H9 (cell line): ENCODE measurements at places on chromosomes 11 and 22.

DNA sequence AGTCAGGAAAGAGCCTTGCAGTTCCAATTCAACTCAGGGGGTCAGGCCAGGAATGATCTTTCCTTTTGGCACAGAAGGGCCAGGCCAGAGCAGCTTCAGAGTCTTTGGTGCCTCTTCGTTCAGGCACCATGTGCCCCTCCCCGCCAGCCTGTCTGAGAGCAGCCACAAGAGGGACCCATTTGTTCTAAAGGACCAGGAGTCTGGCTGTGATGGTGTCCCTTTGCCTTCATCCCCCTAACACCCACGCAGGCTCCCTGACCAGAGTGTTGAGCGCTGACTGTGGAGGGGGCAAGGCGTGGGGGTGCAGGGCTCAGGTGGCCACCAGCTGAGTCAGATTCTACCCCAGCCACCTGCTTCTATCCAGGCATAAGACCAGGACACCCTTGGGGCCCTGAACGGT lies 156.4 kb downstream of the TTC17 start:
- H3K27ac ChIP-seq, result no peak overlapping the region
- no peaks in the 10 kb centered on the region for H3K36me3 ChIP-seq
- no peak overlapping the region for H3K4me3 ChIP-seq
- no peaks in the 10 kb centered on the region for H3K4me1 ChIP-seq

GRCh38 chr11:76891793-76892192 lies 31.1 kb downstream of the ACER3 start:
- no peaks in the 10 kb centered on the region for H3K27me3 ChIP-seq
- DNase-seq, result no peak
- H3K4me1 ChIP-seq, result no peaks in the 10 kb centered on the region
- no peaks in the 10 kb centered on the region for H3K36me3 ChIP-seq
- H3K27ac ChIP-seq, result no peak overlapping the region

DNA sequence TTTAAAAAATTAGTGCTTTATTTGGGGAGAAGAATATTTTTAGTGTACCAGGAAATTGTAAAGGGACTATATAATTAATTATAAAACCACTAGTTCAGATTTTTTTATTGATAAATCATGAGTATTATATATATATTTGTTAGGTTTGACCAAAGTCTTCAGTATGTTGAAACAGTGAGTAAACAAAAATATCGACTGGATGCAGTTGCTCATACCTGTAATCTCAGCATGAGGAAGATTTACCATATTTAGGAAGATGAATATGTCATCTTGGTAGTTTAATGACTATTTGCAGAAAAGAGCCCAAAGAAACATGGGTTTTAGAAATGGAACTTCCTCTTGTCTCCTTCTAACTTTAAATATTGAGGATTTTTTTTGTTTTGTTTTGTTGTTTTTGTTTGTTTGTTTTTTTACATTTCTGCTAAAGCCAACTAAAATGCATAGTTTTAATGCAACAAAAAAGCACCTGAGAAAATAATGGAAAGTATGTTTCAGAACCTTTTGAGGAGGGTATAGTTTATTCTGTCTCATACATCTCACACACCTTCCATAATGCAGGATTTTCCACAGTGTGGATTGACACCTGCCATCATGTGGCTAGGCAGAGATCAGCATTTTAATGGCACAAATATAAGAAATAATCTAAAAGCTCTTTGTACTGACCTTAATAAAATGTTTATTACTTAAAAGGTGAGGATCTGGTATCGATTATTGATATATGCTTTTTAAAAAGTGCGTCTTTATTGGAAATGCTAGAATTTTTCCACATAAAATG lies 114.3 kb downstream of the ARHGAP42 start:
- H3K27ac ChIP-seq, result no peak overlapping the region
- no peak overlapping the region for H3K4me3 ChIP-seq
- no peaks in the 10 kb centered on the region for H3K4me1 ChIP-seq
- H3K27me3 ChIP-seq, result no peaks in the 10 kb centered on the region
- DNase-seq, result no peak

GRCh38 chr11:115334932-115335788 lies 169.1 kb downstream of the CADM1 start:
- H3K27me3 ChIP-seq, result no peaks in the 10 kb centered on the region
- no peak for DNase-seq
- no peak overlapping the region for H3K4me3 ChIP-seq
- H3K27ac ChIP-seq, result no peak overlapping the region

- no peaks in the 10 kb centered on the region for H3K36me3 ChIP-seq
- no peaks in the 10 kb centered on the region for H3K27me3 ChIP-seq
- no peak overlapping the region for H3K27ac ChIP-seq
- H3K4me1 ChIP-seq, result peaks cover 6% of the 10 kb centered on the region; the same call in 1 of the 2 replicates
- DNase-seq, result no peak
- no peak overlapping the region for H3K4me3 ChIP-seq
Measured at GRCh38 chr11:73194593-73194992, 23.5 kb upstream of the P2RY2 start.

GRCh38 chr11:4480577-4481239 lies 1.7 kb upstream of the OR52K1 start:
- H3K4me1 ChIP-seq, result no peaks in the 10 kb centered on the region; the same call in 1 of the 2 replicates
- H3K27me3 ChIP-seq, result no peaks in the 10 kb centered on the region
- no peak overlapping the region for H3K27ac ChIP-seq
- H3K36me3 ChIP-seq, result no peaks in the 10 kb centered on the region

DNA sequence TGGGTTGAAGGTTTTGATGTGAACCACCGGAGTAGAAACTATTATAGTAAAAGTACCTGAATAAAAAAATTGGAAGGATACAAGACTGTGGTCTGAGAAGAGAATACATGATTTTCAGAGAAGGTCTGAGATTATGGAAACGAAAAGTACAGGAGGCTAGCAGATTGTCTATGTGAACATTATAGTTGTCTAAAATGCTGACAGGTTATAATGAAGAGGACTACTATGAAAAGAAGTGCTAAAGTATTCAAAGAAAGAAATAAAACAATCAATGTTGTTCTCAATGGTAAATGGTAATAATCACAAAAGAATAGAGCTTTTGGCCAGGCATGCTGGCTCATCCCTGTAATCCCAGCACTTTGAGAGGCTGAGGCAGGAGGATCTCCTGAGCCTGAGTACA lies 34.0 kb downstream of the RAB6A start:
- H3K4me1 ChIP-seq, result no peaks in the 10 kb centered on the region; the same call in 1 of the 2 replicates
- H3K4me3 ChIP-seq, result no peak overlapping the region
- peaks cover 19% of the 10 kb centered on the region for H3K36me3 ChIP-seq
- H3K27ac ChIP-seq, result no peak overlapping the region
- DNase-seq, result no peak
- no peaks in the 10 kb centered on the region for H3K27me3 ChIP-seq

DNA sequence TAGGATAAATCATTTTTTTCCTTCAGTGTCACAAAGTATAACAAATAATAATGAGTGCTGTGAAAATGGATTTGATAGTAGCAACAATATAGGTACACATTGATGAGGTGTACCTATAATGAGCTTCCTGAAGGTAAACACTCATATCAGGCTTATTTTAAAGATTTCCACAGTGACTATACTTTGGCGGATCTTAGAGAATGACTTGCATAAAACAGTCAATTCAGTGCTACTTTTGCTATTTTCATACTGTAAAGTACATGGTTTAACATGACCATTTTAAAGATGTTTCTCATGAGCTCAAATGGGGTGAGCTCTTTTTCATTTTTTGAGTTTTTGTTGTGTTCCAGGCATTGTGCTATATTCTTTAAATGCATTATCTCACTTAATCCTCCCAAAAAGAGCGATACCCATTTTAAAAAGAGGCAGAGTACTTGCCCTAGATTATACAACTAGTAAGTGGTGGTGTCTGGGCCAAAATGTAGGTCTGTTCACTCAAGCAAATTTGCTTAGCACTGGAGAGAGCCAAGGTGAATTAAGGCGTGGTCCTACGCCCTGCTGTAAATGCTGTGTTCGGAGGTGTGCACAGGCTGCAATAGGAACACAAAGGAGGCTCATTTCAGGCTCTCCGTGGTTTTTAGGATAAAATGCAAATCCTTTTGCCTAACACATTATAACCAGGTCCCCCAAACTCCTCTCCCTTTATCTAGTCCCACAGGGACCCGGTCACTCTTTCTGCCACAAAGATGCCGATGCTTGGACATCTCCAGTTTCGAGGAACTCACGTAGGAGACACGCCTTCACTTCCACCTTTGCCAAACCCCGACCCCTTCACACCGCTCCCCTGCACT lies 617 bp upstream of the ALKBH3 start:
- H3K27ac ChIP-seq, result no peak overlapping the region
- peaks cover 4% of the 10 kb centered on the region; the same call in 1 of the 2 replicates for H3K27me3 ChIP-seq
- peak overlapping the region; percentile 89 for H3K4me3 ChIP-seq
- peaks cover 27% of the 10 kb centered on the region for H3K36me3 ChIP-seq
- DNase-seq, result no peak
- no peaks in the 10 kb centered on the region for H3K4me1 ChIP-seq

DNA sequence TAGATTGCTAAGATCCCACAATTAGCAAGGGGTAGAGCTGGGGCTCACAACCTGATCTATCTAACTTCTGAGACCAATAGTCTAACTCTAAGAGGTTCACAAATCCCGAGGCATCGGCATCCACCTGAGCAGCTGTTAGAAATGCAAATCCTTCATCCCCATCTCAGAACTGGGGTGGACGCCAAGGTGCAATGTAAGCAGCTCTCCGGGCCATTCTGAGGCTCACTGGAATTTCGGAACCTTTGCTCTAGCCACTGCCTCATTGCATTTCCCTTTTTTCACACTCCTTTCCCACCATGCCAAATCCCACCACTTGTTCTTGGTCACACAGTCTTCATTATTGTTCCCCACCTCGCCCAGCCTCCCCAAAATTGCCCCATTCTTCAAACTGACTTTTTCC lies 29.8 kb downstream of the MAML2 start:
- H3K4me1 ChIP-seq, result peaks cover 11% of the 10 kb centered on the region
- no peaks in the 10 kb centered on the region for H3K27me3 ChIP-seq
- no peak overlapping the region for H3K4me3 ChIP-seq

- H3K27me3 ChIP-seq, result no peaks in the 10 kb centered on the region
- H3K4me3 ChIP-seq, result no peak overlapping the region
- DNase-seq, result no peak
- peaks cover 78% of the 10 kb centered on the region for H3K36me3 ChIP-seq
- H3K4me1 ChIP-seq, result no peaks in the 10 kb centered on the region
- H3K27ac ChIP-seq, result no peak overlapping the region
Measured at GRCh38 chr11:65279741-65280440, 18.1 kb downstream of the POLA2 start.

- DNase-seq, result no peak
- H3K4me1 ChIP-seq, result no peaks in the 10 kb centered on the region
- no peaks in the 10 kb centered on the region for H3K27me3 ChIP-seq
- no peak overlapping the region for H3K4me3 ChIP-seq
- no peak overlapping the region for H3K27ac ChIP-seq
Measured at GRCh38 chr22:24542641-24543040, 12.3 kb downstream of the GUCD1 start.

DNA sequence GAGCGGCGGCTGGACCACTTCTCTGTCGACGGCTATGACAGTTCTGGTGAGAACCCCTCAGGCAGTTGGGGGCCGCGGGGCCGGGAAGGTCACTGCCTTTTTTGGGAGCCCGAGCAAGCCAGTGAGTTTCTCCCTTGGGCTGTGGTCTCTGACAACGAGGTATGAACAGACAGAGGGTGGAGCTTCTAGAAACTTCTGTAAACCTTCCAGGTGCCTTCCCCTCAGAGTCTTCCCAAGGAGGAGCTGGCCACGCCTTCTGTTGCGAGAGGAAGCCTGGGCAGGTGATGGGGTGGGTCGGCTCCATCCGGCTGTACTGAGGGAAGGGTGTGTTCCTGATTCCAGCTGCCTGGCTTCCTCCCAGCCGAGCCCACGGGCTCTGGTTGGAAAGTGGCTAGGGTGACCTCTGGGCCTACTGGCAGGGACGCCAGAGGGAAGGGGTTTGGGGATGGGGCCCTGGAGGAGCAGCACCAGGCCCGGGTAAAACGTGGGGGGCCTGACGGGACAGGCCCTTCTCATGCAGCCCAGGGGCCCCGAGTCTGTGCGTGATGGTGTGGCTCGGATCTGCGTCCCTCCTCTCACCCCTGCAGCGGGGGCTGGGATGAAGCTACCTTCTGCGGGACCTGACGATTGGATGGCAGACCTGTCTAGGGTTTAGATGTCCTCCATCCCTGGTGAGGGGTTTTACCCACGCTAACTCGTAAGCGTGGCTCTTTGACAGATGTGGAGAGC lies 110.8 kb downstream of the KCNQ1OT1 start:
- H3K27ac ChIP-seq, result no peak overlapping the region
- DNase-seq, result no peak
- peaks cover 35% of the 10 kb centered on the region; the same call in 1 of the 2 replicates for H3K27me3 ChIP-seq
- no peak overlapping the region for H3K4me3 ChIP-seq

DNA sequence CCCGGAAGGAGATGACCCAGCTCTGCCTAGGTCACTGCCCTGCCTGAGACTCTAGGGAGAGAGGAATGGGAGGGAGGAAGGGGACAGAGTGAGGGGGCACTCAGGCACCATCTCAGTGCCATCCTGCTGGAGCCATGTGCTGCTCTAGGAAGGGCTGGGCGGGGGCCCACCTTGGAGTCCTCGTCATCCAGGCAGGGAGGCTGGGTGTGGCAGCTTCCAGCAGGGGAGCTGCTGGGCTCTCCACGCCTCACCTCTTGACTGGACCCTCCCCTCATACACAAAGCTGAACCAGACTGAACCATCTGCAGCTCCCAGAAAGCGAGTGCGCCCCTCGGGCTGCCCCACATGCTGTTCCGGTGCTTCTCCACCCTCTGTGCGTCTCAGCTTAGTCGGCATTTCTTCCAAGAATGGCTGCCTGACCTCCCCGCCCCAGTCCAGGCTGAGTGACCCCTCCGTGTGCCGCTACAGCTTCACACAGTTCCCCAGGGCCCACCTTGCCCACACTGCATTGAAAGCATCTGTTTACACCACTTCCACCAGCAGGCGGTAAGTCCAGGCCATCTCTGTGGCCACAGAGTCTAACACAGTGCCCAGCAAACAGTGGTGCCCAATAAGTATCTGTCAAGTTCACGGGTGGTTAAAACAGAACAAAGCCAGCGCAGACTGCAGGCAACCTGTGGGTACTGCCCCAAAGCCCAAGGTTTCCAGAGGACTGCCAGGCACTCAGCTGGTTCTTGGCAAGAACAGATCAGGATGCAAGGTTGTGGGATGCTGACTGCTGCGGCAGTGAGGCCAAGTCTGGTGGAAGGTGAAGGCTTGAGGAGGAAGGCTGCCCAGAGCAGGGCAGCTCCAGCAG lies 9.4 kb upstream of the TRIM29 start:
- no peak overlapping the region for H3K4me3 ChIP-seq
- DNase-seq, result peak; percentile 31
- no peaks in the 10 kb centered on the region for H3K36me3 ChIP-seq
- no peaks in the 10 kb centered on the region for H3K4me1 ChIP-seq

GRCh38 chr22:30004694-30005093 lies 75.6 kb upstream of the HORMAD2 start:
- no peak for DNase-seq
- H3K27ac ChIP-seq, result no peak overlapping the region
- H3K36me3 ChIP-seq, result peaks cover 13% of the 10 kb centered on the region
